ENCODE measurements at places on chromosomes 4 and X.

GRCh38 chr4:144711700-144712456, 65.9 kb downstream of the HHIP start:
- DNase-seq, result no peak

DNA sequence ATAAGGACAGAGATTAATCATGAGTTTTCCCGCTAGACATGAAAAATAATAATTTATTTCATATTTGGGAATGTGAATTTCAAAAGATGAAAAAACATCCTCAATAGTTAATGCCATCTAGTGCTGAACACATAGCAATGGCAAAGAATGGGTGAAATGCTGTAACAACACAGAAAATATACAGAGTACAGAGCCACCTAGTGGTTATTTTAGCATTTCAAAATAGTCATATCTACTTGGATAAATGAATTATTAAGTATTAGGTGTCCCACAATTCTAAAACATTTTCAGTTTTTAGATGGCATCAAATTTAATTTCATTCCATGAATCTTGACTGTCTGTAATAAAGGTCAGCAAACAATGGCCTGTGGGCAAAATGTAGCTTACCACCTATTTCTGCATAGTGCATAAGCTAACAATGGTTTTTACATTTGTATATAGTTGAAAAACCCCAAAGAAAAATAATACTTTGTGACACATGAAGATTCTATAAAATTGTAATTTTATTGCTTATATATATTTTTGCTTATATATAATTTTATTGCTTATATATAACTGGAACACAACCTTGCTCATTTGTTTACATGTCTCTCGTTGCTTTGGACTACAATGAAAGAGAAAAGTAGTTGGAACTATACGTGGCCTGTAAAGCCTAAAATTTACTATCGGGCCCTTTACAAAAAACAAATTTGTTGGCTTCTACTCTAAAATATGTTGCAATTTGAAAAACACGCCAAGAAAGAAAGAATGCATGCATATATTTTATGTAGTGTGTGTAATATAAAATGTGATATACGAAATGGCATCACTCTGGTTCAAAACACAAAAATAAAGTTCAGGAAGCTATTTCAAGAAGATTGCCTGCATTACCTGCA, 99.1 kb upstream of the FAM47C start:
- DNase-seq, result peak; percentile 35

GRCh38 chrX:99398545-99398944, 1011.5 kb downstream of the PCDH19 start:
- no peak for DNase-seq

DNA sequence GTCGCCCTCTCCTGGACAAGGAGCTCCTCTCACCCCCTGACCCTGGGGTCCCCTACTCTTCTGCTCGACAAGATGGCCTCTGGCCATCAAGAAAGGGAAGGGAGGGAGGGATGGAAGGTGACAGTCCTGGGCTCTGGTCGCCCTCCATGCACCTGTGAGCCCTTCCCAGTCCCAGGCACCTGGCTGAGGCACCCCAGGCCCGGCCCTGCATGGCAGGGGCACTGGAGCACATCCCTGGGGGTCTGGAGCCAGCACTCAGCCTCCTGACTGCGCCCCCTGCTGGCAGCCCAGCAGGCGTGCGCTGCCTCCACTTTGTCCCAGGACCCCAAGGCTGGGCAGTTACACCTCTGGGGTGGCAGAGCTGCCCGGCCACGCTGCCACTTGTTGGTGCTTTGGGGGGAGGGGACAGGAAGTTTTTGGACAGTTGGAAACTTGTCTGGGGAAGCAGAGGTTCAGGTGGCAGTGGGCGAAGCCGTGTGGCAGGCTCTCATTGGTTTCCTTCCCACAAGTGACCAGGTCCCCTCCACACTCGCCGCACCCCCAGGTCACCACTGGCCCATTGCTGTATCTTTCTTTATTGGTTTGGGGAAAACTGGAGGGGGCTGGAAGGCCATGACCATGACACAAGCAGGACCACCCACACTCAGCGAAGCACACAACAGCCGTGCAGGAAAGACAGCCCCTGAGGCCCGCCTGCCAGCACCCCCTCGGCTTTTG, 4.3 kb downstream of the PNCK start:
- DNase-seq, result peak; percentile 46

GRCh38 chr4:188534917-188535316, 395.7 kb downstream of the TRIML1 start:
- no peak for DNase-seq

Measured in erythroblast (primary cell).